ENCODE measurements at places on chromosomes 2 and 18. TPM values are rescaled to one million over a fixed set of nuclear protein-coding genes. Genes with fewer than 3 reads are reported as not detected.

- no peak for DNase-seq
Observed at GRCh38 chr2:37671816-37672103, 318 bp upstream of the CDC42EP3 start.

The CLEC4F gene
- not detected for total RNA-seq

The NPHP1 gene
- total RNA-seq = 9.2 TPM

The NEU2 gene
- total RNA-seq = not detected

- DNase-seq = no peak
Observed at GRCh38 chr2:64947885-64948284, 41.3 kb upstream of the SLC1A4 start.

DNA sequence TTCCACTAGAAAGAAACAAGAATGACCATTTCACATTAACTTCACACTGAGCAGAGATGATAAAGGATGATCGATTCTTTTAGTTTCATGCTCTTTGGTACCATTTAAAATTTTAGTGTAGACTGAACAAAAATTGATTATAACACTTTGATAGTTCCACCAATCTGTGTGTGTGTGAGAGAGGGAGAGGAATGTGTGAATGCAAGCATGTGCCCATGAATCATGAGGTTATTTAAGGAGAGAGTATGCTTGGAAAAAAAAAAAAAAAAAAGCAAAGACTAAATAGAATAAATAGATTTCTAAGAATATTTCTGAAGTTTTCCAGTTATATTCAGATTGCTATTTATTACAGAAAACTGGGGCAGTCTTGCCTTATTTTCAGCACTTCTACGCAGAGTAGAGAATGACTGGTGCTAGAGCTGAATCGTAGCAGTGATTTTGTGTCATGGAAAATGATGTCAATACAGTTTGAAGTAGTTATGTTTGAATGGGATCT, 900.8 kb downstream of the SLC4A3 start:
- no peak for DNase-seq

- DNase-seq = peak; percentile 54
Observed at GRCh38 chr18:9743200-9744016, 35.3 kb downstream of the RAB31 start.

The OSBPL1A gene
- total RNA-seq = 35.1 TPM

DNA sequence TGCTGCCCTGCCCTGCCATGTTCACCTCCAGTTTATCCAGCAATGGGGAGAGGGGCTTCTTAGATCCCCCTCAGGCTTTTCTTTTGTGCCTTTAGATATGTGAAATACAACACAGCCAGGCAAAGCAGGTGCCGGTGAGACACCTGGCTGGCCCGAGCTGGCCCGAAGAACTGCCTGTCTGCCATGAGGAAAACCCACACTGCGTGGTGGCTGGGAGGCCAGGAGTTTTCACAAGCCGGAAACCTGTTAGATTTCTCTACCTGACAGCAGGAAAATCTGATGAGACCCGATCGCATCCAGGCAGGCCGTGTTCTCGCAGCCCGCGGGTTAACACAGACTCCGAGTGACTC, 5.7 kb upstream of the GAL3ST2 start:
- no peak for DNase-seq

DNA sequence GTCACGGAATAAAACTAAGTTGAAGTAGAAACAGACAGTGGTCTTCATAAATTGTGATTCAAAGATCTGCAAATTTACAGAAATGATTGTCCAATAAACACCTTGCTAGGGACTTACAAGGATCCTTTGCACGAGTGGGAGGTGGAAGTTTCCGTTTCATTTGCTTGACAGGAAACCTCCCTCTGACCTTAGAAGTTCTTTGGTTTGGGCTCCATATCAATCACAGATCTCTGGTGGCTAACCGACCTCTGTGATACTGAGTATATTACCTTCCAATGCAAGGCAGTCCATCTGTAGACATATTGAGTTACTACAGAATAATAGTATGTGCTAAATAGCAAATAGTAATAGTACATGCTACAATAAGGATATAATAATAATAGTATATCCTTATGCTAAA, 33.7 kb upstream of the RNF152 start:
- DNase-seq = no peak

The CTLA4 gene
- 1.4 TPM for total RNA-seq

DNA sequence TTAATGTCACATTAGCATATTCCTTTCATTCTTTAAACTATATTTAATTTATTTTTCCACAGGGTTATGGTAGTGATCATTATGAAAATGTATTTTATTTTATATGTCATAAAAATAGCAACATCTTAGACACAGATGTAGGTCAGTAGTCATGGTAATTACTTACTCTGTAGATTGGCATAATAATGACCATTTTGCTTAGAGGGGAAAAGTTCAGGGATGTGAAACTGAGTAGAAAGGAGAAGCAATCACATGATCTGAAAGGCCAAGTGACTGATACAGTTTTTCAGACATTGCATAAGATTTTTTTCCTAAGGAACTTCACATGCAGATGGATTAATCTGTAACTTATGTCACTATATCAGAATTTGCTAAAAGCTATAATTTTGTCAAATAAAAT, 286.9 kb downstream of the CTNNA2 start:
- no peak for DNase-seq

- no peak for DNase-seq
Observed at GRCh38 chr2:167388497-167388896, 500.2 kb downstream of the XIRP2 start.

DNA sequence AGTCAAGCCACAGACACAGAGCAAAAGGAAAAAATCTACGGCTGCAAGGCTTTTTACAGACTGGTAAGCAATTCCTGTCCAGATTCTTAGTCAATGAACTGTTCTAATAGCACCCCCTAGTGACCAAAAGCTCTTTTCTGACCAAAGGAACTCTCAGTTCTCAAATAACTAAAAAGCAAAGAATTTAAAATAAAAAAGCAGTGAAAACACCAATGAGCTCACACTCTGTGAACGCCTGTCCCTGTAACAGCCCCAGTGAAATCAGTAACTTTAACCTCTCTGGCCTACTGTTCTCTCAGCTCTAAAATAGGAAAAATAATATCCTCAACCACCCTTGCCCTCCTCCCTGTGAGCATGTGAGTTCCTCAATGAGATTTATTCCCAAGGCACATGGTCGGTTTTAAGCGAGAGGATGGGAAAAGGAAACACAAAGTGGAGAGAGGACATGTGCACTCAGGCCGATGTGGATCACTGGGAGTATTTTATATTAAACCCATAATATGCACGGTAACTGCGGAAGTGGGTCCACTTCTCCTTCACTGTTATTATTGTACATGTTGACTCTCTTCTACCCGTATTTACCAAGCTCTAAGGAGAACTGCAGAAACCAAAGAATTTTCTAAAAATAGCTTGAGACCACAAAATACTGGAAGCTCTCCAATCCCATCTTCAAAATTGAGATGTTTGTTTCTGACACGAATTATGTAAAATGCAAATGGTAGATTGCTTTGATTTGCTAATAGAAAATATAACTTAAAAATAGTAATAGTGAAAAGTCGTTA, 128.5 kb downstream of the STK39 start:
- DNase-seq = no peak

The PXDN gene
- total RNA-seq = 97.5 TPM

- DNase-seq = no peak
Observed at GRCh38 chr2:238573065-238573778, 146.5 kb downstream of the ASB1 start.

The GAL3ST2 gene
- 0.49 TPM for total RNA-seq

The GRP gene
- not detected for total RNA-seq

The PCARE gene
- not detected for total RNA-seq

The EFHD1 gene
- total RNA-seq = 111 TPM

- DNase-seq = no peak
Observed at GRCh38 chr18:61261870-61262269, 71.4 kb upstream of the CDH20 start.

The SERPINB2 gene
- not detected for total RNA-seq

- no peak for DNase-seq
Observed at GRCh38 chr2:46841621-46842020, 74.0 kb downstream of the MCFD2 start.

GRCh38 chr2:33042265-33042664, 95.5 kb downstream of the LTBP1 start:
- DNase-seq = no peak

- DNase-seq = no peak
Observed at GRCh38 chr2:105576440-105577241, 168.1 kb upstream of the NCK2 start.

GRCh38 chr18:75659535-75660023, 232.1 kb upstream of the SMIM21 start:
- DNase-seq = no peak

DNA sequence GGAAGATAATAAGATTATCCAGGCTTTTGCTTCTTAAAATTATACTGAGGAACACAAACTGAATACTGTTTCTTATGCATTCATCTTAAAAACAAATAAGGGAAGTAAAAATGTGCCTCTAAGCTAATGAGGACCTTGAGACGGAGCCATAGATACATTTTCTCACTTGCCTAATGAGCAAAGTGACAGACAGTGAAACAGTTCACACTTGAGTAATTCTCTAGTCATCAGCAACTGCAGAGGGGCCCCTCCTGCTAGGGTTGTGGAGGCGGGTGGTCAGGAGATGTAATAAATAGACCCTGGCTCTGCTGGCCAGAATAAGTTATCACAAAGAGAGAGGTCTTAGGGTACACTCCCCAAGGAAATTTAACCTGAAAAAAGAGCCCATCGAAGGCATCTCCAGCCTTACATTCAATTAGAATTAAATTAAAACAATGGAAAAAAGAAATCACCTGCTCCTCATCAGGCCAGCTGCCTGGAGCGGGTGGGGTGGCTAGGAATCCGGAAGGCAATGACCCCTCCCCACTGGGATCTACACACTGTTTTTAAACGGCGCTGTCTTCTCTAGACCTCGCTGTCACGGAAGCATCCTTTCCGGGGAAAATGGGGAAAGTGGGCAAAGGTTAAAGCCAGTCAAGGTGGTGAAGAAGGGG, 32.6 kb upstream of the INSIG2 start:
- DNase-seq = no peak

DNA sequence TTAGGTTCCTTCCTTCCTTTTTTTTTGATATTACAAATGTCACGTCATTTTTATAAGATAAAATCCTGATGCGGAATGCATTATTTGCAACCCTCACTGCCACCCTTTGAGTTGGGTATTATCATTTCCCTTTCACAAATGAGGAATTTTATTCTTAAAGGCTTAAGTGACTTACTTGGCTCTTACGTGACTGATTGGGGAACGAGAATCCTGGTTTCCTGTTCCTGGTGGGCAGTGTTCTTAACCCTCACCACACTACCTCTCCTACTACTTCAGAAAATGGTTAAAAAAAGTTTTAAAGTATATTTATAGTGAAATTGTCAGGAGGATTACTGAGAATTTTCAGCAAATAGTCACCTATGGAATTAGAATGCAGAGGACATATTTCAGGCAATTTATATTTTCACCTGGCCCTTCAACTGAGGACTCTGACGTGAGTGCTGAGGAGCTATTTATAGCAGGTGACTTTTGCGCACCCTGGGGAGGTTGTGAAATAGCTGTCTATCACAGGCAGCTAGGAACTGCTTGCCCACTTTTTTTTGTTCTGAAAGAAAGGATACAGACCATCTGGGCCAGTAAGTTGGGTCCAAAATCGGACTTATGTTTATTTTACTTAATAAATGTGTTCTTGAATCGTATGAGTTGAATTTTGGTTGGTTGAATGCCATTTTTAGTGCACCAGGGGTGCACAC, 18.7 kb upstream of the RASGRP3 start:
- DNase-seq = no peak
